ENCODE measurements at places on chromosomes 2 and 18.

DNA sequence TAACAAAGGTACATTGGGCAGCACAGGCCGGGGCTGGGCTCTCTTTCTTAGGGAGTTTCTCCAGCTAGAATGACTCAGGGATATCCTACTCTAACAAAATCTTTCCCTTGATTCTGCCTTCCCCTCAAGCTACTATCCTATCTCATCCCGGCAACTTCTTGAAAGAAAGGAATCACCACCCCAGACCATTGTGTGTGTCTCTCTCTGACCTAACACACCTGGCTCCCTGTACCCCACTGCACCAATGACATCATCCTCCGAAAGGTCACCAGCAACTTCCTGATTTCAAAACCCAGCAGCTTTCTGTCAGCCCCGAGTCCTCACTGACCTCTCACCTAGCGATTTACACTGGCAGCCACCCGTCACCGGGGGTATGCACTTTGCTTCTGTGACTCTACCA, 72.1 kb upstream of the MAP4K4 start:
- DNase-seq: no peak

- DNase-seq: no peak
Measured at GRCh38 chr2:10424916-10425505, 23.1 kb downstream of the ODC1 start.

GRCh38 chr2:129080715-129081476, 762.2 kb upstream of the HS6ST1 start:
- DNase-seq: no peak

DNA sequence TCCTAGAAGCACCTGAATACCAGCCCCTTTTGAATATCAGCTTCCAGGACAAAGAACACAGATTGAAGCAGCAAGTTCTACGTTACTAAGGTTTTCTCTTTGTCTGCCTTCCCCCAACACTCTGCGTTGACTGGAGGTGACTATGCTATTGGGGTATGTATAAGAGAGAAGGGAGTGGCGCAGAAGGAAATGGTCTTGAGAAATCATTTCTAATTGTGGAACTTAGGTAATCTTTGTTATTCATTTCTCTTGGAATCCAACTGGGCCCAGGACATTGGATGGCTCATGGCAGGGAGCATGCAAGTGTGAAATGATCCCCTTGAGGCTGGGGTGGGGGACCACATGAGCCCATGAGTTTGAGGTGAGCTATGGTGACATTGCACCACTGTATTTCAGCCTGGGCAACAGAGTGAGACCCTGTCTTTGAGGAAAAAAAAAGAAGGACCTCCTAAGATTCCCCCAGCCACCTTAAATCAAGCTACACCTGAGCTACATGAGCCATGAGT, 29.7 kb downstream of the XDH start:
- no peak for DNase-seq

DNA sequence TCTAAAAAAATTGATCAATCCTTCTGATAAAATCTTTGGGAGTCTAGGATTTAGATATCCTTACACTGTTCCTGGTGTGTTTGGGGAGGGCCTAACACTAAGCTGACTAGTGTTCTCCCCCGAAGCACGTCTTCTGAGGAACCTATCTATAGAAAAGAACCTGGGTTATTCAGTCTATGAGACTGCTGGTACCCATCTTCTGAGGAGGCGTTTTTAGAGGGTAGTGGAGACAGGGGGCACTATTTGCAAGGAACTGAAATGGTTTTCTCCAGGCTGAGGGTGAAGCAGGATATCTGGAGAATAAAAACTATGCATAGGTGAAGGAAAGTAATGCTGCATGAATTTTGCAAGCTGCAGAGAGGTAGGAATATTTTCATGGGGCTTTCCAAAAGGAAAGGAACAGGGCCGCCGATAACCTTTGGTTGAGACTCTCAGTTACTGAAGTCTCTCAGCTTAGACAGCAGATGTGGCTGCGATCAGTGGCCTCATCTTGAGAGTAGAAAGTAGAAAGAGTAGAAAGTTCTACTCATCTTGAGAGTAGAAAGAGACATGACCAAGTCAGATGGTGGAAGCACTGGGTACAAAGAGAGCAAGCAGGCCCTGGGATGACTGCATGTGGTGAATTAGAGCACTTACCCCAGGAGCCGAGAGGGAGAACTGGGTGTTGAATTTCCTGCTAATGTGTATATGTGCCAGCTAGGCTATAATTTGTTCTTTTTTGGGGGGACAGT, 31.8 kb upstream of the KCNE4 start:
- DNase-seq: no peak

DNA sequence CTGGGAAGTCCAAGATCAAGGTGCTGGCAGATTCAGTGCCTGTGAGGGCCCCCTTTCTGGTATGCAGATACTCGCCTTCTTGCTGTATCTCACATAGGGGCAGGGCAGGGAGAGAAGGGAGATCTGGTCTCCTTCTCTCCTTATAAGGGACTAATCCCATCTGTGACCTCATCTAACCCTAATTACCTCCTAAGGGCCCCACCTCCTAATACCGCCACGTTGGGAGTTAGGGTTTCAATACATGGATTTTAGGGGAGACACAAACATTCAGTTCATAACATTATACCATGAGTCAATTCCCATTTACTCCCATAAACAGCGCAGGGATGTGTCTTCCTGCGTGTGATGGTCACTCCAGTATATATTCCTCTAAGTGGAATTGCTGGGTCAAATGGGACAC, 73.8 kb upstream of the TXNDC2 start:
- no peak for DNase-seq

DNA sequence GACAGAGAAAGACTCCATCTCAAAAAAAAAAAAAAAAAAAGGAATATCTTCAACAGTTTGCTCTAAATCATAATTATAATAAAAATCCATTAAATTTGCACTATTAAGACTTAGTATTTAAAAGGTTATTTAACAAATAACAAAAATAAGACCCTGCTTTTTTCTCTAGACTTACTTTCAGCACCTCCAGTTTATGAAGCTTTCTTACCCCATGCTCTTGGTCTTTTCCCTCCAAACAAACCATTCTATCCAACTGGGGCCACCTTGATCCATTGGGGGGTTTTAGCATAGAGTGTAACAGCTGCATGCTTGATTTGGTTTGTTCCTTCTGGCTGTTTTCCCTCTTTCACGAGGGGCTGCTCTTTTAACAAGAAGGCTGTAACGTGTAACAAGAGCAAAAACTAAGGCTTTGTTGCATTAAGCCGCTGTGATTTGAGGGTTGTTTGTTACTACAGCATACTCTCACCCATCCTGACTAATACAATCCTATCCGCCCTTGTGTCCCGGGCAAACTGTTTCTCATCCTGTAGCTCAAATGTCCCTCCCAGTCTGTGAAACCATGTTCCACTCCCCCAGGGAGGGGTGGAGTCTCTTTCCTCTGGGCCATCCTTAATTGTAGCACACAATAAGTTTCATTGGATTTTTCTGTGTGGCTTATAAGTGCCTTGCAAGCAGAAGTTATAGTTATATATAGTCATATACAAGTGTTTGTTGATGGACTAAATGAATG, 9.6 kb upstream of the MYCN start:
- no peak for DNase-seq

DNA sequence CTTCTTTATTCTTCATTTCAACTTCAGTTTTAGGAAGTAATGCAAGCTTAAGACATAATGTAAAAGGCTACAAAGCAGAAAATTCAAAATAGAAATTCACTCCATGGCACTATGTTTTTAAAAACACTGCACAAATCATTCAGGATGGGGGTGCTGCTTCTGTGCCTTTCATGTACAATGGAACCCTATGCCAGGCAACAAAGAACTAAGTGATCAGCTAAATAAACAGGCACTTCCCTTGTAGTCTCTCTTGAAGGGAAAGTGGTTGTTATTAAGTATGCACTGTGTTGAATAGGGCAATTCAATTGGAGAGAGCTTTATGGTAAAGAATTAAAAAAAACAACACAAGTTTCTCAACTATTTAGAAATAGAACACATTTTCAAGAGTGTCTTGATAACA, 10.9 kb upstream of the ERBB4 start:
- DNase-seq: no peak

DNA sequence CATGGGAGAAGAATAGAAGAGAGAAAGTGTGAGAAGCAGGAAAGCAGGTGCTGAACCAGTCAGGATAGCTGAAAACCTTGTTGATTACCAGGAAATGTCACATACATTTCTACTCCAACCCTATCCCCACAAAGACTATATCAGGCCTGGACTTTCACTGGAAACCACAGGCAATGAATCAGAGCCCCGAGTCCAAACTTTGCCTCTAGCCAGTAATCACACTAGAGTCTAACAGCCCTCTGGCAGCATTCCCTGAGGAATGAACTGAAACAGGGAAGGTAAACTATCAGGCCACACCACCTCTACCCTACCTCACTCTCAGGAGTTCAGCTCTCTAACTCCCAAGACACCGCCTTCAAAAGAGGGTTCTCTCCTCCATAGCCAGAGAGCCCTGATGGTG, 18.7 kb upstream of the IHH start:
- no peak for DNase-seq

GRCh38 chr18:58095655-58096054, 51.6 kb downstream of the NEDD4L start:
- DNase-seq: no peak

DNA sequence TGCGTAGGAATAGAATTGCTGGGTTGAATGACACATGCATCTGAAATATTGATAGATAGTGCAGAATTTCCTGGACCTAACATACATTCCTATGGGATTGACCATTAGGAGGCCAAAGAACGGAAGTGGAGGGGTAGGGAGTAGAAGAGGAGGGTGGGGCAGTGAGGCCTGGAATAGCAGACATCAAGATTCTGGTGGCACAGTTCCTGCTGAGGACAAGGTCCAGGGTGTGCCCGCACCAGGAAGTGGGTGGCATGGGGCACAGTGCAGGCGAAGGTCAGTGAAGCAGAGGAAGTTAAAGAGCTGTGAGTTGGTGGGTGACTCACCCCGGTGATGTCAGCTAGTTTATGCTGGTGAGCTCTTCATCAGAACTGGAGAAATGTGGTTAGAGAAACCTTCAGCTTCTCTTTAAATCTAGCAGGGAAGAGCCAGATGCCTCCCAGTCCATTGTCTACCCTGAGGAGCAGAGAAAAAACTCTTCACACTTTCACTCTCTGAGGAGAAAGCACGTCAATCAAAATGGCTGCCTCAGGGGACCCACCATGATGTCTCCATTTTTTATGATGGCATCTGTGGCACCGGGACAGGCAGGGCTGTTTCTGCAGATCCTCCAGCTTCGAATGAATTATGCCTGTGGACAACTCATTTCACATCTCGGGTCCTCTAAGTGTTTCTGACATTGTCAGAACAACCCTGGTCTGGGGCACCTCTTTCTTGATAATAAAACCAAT, 55.9 kb upstream of the CTLA4 start:
- DNase-seq: peak; percentile 3

DNA sequence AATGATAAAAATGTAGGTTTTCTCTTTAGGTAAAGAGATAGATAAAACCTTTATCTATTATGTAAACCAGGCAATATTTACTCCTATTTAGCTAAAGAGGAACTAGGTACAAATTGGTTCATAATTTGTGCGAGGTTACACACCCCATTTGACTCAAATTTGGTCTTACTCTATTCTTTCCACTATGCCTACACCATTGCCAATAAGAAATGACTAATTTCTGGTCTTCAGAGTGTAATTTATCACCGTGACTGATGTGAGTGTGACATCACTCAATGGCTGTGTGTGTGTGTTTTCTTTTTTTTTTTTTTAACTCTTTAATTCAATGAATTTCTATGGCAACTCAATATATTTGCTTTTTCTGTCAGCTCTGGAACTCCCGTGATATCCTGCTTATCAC, 955.8 kb downstream of the TDRD15 start:
- no peak for DNase-seq

GRCh38 chr18:28123401-28124030, 53.4 kb downstream of the CDH2 start:
- DNase-seq: no peak

DNA sequence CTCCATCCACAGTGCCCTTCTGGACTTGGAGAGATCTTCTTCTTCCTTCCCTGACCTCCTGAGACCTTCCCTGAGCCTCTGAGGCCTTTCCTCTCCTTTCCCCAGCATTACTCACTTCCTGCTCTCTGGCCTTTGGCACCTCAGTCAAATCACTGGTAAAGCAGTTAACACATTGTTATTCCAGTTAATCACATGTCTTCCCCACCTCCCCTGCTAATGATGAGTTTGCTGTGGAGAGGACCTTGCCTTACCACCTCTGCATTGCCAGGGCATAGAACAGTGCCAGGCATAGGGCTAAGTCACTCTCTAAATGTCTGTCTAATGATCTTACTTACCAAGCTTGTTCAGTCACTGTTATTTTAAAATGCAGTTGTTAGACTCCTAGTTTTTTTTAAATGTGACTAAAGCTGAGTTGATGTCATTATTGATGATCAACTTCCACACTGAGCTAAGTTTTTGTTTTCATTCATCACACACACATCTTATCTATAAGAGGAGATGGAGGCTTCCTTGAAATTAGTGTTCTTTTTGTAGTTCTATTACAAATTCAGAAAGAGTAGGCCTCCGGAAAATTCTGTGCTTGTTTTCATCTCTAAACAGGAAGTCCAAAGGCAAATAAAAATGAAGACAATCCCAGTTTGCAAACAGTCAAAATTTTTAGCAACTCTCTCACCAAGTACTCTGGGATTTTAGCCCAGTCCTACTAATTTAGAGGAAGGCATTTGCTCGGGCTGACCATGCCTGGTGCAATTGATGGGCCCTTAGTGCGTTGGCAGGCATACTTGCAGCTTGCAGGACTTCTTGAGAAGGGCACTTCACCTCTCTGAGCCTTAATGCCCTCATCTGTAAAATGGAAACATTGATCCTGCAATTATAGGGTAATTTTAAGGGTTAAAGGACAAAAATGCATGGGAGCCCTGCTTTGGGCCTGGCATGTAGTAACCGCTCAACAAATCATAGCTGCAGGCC, 113.7 kb upstream of the SPRED2 start:
- DNase-seq: no peak

DNA sequence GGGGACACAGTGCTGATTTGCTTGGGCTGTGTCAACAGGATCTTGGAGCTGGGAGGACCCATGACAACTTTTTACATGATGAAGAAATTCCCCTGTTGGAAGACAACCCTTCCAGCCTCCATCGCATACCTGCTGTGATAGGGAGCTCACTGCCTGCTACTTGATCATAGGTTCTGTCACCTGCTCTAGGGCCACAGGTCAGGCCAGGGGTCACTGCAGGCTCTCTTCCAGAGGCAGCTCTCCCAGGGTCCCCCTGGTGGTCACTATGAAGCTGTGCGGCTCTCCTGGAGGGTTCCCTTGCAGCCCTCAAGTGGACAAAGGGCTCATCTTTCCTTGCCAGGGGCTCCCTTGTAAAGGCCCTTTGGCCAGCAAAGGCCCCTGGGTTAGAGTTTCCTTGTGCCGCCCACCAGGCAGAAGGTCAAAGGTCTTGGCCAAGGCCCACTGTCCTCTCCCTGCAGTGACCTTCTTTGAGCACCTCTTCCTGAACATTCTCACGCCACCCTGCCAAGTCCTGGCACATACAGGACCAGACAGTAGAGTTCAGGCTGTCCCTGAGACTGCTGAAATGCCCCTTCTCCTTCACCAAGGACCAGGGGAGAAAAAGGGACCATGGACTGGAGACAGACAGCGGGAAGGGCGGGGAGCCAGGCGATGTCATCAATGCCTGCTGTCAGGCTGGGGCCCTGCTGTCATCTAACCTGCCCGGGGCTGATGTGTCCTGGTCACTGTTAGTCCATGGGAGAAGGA, 345.1 kb downstream of the DYSF start:
- DNase-seq: peak; percentile 1

- DNase-seq: no peak
Measured at GRCh38 chr2:43458014-43458628, 137.7 kb downstream of the THADA start.
